ENCODE measurements at places on chromosomes 6 and 20.

DNA sequence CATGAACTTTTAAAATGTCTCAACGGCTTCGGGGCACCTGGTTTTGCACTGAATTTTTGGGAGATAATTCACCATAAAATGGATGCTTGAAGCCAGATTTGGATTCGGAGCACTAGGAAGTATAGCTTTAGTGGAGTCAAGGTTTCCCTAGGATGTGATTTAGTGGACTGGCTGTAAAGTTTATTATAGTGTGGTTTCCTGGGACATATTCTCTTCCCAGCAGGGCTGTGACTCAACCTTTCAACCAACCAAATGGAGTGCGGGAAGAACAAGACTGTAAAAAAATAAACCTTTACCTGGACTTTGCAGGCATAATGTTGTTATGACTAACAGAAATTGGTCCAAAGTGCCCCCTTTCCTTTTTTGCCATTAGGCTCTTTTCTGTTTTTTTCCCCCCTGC, 327.4 kb upstream of the MAN1A1 start:
- ATAC-seq = no peak

DNA sequence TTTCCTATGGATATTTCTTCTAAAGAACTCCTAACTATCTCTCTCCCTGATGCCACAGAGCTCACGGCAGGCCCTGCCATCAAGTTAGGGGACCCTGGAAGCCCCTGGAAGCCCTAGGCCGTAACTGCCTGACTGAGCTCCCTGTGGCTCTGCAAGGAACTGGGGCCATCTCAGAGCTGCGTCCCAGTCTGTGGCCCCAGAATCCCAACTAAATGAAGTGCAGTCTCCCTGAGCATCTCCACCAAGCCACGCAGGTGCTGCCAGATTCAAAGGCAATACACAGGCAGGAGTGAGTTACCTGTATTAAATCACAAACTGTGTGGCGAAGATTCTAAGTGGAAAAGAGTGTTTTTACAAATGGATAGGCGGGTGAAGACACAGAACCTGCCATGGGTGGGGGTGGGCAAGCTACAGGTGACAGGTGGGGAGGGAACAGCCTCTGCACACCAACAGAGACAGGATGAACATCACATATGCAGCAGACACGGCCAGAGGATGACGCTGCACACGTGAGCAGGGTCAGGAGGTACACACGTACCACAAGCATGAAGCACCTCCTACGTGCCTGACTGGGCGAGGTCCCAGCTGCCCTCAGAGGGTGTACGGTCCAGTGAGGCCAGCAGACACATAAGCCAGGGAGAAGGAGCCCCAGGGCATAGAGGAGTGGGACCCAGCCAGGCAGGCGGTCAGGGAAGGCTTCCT, 358.5 kb downstream of the ZFAND3 start:
- no peak for ATAC-seq

DNA sequence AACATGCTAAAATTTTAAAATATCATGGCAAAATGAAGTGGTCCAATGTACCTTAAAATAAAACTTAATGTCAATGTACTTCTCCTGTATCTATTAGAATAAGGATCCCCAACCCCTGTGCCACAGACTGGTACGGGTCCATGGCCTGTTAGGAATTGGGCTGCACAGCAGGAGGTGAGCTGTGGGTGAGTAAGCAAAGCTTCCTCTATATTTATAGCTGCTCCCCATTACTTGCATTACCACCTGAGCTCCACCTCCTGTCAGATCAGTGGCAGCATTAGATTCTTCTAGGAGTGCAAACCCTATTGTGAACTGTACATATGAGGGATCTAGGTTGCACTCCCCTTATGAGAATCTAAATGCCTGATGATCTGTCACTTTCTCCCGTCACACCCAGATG, 86.0 kb downstream of the SLC16A10 start:
- ATAC-seq = no peak

GRCh38 chr6:154960854-154961530, 34.1 kb upstream of the TIAM2 start:
- ATAC-seq = no peak

DNA sequence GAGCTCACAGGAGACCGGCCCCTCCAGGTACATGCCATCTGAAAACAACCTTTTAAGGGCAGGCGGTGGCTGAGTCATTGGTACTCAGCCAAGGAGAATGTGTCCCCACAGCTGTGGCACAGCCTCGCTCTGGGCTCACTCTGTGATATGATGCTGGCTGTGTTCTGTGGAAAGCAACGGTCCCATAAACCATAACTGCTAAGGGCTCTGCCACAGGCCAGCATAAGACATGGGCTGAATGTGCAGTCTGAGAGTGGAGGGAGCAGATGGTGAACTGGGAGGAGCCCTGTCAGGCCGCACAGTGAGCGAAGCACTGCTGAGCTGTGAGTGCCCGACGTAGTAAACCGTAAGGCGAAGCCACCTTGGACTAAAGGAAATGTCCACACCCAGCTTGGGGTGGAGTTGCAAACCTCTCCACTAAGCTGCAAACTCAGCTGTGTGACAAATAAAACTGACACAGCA, 375.8 kb downstream of the THBS2 start:
- no peak for ATAC-seq

- no peak for ATAC-seq
These were observed 13.8 kb downstream of the SIGLEC1 start for GRCh38 chr20:3698591-3699001.

- no peak for ATAC-seq
These were observed 76.4 kb upstream of the HS3ST5 start for GRCh38 chr6:114419175-114419574.

DNA sequence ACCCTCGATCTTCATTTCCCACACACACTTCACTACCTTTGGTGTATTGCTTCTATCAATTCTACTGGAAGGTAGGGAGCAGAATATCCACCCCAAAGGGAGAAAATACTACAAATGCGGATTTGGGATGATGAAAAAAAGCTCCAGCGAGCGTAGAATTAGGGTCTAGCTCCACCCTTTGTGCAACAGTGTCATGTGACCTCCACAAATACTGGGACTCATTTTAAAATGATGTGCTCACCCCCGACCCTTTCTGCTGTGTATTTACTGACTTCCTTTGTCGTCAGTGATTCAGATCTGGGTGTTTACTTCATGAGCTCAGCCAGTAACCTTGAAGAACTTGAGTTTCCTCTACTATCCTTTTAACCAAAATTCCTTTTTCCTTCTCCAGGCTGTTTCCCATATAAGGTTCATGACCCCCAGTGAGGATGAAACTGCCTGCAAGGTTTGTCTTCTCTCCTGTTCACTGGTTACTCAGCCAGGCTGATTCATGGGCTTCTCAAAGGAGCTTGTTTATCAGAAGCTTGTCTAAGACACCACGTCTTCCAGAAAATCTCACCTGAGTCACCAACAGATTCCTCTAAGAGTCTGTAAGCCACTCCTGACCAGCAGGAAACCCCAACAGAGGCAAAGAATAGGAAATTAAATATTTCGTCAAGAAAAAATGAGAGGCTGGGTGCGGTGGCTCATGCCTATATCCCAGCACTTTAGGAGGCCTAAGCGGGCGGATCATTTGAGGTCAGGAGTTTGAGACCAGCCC, 39.6 kb upstream of the PAX1 start:
- no peak for ATAC-seq

Measured in gastroesophageal sphincter (tissue), 4 donors.